Cortex of kidney (tissue), 1 donor: ENCODE measurements at places on chromosomes 11 and 22.

GRCh38 chr11:121443688-121444275 is 8.3 kb upstream of the SORL1 start:
- no peak for DNase-seq

DNA sequence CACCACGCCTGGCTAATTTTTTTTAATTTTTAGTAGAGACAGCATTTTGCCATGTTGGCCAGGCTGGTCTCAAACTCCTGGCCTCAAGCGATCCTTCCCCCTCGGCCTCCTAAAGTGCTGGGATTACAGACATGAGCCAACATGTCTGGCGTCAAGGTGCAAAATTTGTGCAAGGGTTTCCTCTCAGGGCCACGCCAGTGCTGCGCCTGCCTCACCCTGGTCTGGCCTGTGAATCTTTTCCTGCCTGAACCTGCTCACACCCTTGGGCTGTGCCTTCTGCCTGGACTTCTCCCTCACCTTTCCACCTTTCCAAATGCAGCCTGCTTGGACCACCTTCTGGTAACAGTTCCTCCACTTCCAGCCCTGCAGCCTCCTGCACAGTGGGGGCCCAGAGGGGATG is 43.4 kb downstream of the MCM5 start:
- DNase-seq: no peak

GRCh38 chr11:128628686-128629085 is 41.3 kb upstream of the ETS1 start:
- no peak for DNase-seq

DNA sequence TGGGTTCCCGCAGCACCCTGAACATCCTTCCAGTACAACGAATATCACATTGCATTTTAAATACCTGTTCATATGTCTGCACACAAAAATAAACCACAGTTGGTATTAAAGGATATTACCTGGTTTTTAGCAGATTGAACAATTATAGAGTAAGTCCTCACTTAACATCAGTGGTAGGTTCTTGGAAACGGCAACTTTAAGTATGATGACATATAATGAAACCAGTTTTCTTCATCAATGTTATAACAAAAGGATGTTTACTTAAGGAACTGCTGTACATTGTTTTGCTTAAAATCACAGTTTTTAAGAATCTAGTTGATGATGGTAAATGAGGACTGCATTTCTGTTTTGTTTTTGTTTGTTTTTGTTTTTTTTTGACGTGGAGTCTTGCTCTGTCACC is 28.0 kb downstream of the TRIM66 start:
- DNase-seq: no peak

GRCh38 chr22:17945156-17945887 is 79.0 kb downstream of the MICAL3 start:
- no peak for DNase-seq
